Nephron progenitor cell (in vitro differentiated cells): ENCODE measurements at places on chromosomes 16 and 17.

DNA sequence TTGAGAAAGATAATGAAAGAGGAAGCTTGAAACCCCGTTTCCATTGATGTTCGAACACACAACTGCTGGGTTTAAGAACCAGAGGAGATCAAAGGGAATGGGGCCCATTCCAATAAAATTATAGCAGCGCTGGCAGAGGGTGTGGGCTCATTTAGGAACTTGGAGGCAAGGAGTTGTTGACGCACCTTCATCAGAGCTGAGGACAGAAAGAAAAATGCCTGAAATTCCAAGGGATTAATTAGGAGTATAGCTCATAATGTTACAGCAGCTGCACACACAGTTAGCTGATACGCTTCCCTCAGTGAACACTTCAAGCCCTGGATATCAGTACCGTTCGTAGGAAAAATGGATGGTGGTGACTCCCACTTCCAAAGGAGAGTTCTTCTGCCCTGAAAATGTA, 127.2 kb downstream of the AXIN2 start:
- DNase-seq: no peak

DNA sequence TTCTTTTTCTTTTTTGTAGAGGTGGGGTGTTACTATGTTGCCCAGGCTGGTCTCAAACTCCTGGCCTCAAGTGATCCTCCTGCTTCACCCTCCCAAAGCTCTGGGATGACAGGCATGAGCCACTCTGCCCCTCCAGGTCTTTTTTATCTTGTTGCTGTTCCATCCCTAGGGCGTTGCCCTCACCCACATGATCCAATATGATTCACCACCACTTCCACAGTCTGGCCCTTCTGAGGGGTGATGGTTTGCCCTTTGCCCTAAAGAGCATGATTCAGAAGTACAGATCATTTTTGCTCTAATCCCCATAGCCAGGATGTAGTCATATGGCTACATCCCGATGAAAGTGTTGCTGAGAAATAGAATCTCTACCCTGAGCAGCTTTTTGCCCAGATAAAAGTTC, 18.8 kb downstream of the STX4 start:
- DNase-seq: no peak

GRCh38 chr16:87586201-87586782, 16.0 kb upstream of the JPH3 start:
- no peak for DNase-seq

DNA sequence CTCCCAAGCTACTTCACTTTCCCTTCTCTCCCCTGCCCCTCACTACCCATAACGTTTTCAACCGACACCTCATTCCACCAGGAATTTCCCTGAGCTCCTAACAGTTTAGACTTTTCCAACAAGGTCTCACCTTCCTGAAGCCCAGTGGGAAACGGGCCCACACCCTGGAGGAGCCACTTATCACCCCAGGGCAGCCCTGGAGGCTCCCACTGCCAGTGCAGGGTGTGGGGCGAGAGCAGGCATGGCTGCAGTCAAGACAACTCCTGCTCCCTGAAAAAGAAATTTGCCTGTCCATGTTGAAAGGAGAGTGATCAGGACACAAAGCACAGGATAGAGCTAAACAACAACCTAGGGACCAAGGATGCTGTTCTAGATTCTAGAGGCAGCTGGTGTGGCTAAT, 1.7 kb upstream of the CCNF start:
- DNase-seq: no peak

DNA sequence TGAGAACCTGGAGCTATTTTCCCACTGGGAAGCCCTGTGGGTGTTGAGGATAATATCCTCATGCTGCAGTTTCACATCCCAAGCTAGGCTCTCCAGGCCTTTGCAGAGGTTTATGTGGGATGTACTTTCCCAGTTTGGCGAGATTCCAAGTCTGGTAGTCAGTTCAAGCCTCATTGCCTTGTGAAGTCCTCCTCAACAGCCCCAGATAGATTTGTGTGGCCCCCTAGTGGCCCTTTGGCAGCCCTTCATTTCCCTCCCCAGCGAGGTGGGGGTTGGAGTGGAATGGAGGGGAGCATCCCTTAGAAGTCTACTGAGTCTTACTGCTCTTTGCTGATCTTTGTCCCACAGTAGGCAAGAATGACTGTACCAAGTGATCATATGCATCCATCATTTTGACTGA, 137.9 kb downstream of the CDH11 start:
- DNase-seq: peak; percentile 48

- no peak for DNase-seq
Observed at GRCh38 chr16:17940584-17941364, 395.8 kb downstream of the NPIPA8 start.

GRCh38 chr16:10226141-10226986, 44.1 kb upstream of the GRIN2A start:
- peak; percentile 27 for DNase-seq

GRCh38 chr16:88740727-88741055, 34.4 kb downstream of the CTU2 start:
- DNase-seq: no peak

GRCh38 chr16:77437859-77438258, 3.0 kb upstream of the ADAMTS18 start:
- no peak for DNase-seq

DNA sequence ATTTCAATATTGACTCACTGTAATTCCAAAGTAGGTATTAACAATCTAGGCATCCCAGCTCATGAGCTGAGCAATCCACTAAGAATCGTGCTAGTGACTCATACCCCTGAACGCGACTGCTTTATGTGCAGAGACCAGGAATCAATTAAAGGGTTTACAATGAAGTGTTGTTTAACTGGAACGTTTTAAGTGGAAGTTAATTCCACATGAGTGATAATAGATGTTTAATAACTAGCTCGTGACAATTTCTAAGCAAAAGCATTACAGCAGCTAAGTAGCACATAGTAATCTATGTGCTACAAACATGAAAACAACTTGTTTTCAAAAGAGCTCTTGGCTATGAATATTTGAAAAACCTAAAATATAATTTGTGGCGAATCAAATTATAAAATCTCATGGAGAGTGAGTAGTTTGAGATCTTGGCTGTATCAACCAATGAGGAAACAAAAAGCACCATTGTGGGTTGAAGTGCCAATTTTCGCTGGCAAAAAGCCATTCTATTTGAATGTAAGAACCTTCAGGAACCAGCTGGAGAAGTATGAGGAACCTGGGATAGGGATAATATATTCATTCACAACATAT, 9.4 kb downstream of the GJC1 start:
- DNase-seq: no peak

GRCh38 chr17:5092218-5093010, 14.1 kb downstream of the ZFP3 start:
- DNase-seq: no peak

GRCh38 chr16:77295896-77296295, 96.7 kb downstream of the SYCE1L start:
- no peak for DNase-seq

DNA sequence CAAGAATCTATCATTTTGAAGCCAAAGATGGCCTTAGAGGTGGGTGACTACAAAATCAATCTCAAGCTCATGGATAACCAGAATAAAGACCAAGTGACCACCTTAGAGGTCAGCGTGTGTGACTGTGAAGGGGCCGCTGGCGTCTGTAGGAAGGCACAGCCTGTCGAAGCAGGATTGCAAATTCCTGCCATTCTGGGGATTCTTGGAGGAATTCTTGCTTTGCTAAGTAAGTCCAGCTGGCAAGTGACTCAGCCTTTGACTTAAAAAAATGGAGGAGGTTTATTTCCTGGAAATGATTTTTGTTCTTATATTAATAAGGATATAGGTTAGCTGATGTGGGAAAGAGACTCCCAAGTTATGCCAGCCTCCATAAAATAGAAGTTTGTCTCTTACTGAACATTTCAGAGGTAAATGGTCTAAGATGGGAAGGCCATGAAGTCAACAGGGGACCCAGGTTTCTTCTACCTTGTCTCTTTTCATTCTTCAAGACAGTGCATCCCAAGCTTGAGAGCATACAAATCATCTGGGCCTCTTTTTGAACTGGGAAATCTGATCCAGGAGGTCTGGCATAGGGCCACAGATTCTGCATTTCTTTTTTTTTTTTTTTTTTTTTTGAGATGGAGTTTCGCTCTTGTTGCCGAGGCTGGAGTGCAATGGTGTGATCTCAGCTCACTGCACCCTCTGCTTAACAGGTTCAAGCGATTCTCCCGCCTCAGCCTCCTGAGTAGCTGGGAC, 19.8 kb upstream of the TANGO6 start:
- no peak for DNase-seq

- DNase-seq: no peak
Observed at GRCh38 chr16:81625544-81626153, 153.4 kb upstream of the PLCG2 start.

GRCh38 chr17:81408049-81408448, 12.8 kb downstream of the BAHCC1 start:
- DNase-seq: no peak
